Kidney tubule cell (primary cell): ENCODE measurements at places on chromosomes 4 and X.

DNA sequence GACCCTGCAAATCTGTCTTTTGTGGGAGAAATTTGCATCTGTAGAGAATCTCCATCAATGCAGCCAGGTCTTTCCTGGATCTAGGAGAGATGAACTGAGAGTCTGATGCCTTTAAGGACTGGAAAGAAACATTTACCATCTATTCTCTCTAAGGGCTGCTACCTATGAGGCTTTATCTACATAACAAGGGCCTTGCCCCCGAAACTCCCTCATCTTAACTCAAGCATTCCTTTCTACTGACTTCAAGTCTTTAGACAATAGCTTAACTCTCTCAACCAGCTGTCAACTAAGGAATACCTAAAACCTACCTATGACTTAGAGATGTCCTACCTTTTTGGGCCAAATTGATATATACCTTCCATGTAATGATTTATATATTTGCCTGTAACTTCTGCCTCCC lies 32.1 kb downstream of the MAGEB17 start:
- no peak for DNase-seq

DNA sequence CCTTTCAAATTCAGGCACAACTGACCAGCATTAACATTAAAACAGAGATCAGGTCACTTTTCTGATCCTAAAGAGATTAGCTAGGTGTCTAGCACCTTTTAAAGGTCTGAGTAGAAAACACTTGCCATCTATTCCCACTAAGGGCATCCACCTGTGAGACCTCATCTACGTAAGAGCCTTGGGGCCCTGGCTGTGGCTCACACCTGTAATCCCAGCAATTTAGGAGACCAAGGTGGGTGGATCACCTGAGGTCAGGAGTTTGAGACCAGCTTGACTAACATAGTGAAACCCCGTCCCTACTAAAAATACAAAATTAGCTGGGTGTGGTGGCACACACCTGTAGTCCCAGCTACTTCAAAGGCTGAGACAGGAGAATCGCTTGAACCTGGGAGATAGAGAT lies 11.8 kb downstream of the TBC1D9 start:
- no peak for DNase-seq

GRCh38 chrX:95754411-95754810 lies 930.2 kb upstream of the DIAPH2 start:
- no peak for DNase-seq

DNA sequence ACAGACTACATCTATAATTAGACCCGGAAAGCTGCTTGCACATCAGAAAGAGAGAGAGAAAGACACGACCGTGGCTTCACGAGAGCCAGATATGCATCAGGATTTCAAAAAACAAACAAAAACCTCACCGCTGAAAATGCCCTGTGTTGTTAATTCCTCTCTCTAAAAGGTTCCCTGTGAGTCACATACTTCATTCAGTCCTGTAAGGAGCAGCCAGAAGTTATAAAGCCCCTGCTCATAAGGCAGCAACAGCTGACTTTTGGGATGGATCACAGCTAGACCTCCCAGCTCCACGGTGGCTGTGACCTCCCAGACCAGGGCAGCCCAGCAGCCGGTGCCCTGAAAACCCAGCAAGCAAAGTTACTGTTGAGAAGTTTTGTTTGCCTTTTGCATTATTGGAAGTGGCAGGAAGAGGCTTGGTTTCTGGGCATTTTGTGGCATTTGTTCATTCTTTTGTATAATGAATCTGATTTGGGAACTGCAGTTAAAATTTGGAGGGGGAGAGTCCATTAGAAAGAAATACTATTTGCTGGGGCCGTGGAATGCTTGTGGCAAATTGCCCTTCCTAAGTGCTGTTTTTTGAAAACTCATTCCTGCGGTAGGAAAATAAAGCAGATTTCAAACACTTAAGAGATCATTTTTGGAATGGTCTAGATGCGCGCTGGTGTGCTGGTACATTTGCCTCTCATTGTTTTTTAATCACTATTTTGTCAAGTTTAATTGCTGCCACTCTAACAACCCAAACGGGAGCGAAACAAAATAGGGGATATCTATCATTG lies 520.4 kb downstream of the BCOR start:
- no peak for DNase-seq

GRCh38 chr4:4624276-4624897 lies 82.5 kb upstream of the STX18 start:
- DNase-seq = no peak

DNA sequence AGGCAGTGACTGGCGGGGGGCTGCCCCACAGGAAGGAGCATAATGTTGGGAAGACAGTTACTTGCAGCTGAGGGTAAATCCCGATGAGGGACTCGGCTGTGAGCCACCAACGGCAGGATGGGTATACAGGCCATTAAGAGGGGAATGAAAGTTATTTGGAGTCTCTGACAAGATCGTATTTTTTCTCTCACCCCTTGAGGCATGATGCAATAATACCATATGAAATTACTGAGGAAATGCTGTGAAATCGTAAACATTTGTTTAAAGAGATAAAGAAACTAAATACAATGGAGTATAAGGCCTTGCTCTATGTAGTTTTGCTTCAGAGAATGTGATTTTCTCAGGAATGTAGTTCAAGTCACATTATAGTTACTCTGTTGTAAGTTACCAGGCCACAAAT lies 12.7 kb downstream of the IL1RAPL1 start:
- no peak for DNase-seq

GRCh38 chr4:173573286-173573685 lies 43.3 kb upstream of the HAND2 start:
- DNase-seq = no peak

GRCh38 chrX:155179346-155179997 lies 36.8 kb upstream of the VBP1 start:
- DNase-seq = peak; percentile 30

DNA sequence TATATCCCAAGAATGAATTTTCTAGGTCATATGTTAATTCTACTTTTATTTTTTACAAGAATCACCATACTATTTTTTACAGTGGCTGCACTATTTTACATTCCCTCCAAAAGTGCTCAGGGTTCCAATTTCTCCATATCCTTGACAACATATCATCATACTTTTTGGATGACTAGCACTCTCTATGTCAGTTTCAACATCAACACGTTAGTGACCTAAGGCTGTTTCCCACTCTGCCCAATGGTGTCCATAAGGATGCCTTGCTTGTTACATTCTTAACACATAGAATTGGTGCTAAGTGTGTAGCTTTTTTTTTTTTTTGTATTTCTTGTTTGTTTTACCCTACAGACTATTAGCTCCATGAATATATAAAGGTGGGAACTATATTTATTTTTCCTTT lies 175.4 kb downstream of the PCDH10 start:
- no peak for DNase-seq

DNA sequence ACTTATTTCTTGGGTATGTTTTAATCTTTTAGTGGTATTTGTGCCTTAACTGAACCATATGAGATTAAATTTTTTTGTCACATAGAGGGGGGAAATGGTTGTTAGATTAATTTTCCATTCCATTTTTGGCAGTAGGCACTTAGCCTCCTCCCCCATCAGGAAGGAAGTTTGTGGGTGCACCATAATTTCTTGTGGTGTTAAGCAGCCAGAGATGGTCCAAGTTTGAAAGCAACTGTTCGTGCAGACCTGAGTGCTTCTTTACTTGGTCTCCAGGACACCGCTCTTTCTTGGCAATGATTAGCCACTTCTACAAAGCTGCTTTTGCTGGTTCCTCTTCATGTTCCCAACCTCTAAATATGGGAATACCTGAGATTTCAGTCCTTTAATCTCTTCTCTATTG lies 92.7 kb upstream of the RPL34 start:
- DNase-seq = no peak

GRCh38 chr4:165634766-165635165 lies 238.3 kb upstream of the TLL1 start:
- DNase-seq = peak; percentile 3

GRCh38 chr4:139461022-139461628 lies 7.2 kb downstream of the RAB33B start:
- DNase-seq = no peak

- no peak for DNase-seq
Observed at GRCh38 chr4:145493166-145493565, 11.5 kb downstream of the SMAD1 start.

- no peak for DNase-seq
Observed at GRCh38 chrX:18490806-18491555, 65.6 kb downstream of the CDKL5 start.

GRCh38 chr4:15370296-15370695 lies 57.5 kb upstream of the C1QTNF7 start:
- DNase-seq = no peak

DNA sequence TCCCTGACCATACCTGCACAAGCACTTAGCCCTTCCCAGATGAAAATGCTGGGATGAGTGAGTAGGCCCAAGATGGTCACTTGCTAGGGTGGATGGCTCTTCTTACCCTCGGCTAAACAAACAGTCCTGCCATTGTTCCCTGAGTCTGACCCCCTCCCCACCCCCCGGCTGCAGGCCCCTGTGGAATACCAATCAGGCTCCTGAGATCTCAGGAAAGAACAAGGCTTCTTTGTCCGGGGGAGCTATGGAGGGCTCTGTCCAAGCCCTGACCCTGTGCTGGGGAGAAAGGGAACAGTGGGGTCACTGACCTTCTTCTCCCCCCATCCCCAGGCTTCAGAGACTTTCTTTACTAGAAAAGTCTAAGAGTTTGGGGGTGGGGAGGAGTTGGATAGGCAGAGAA lies 6.0 kb downstream of the PLP1 start:
- DNase-seq = no peak

GRCh38 chr4:82706349-82707000 lies 92.1 kb downstream of the SCD5 start:
- DNase-seq = peak; percentile 65

- DNase-seq = peak; percentile 4
Observed at GRCh38 chr4:64079316-64079715, 329.9 kb downstream of the TECRL start.

DNA sequence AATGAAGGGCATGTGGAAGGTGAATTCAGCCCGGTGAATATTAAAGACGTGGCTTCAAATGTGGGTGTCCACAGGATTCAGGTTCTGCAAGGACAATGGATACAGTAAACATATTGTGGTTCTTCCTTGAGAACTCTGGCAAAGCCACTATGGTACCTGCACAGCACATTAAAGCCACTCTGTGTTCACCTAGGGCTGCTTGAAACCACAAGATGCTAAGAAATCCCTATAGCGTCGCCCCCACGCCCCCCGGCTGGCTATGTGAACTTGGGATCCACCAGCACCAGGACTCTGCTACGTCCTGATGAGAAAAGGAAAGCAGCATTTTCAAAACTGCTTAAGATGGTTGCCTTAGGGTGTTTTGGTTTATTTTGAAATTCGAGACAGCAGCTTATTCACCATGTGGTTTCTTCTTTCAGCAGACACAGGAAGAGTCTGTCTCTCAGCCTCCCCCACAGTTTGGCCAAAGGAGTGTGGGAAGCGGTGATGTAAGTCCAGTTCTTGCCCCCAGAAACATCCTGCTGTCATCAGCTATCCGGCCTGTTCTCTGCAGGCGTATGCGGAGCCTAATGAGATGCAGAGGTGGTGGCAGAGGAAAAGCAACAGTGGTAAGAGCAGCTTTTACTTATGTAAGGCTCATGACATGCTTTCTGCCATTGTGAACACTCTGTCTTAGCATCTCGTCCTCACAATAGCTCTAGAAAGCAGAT lies 111.5 kb downstream of the AFAP1 start:
- peak; percentile 82 for DNase-seq

GRCh38 chr4:69584135-69584534 lies 55.3 kb downstream of the UGT2A2 start:
- DNase-seq = no peak

DNA sequence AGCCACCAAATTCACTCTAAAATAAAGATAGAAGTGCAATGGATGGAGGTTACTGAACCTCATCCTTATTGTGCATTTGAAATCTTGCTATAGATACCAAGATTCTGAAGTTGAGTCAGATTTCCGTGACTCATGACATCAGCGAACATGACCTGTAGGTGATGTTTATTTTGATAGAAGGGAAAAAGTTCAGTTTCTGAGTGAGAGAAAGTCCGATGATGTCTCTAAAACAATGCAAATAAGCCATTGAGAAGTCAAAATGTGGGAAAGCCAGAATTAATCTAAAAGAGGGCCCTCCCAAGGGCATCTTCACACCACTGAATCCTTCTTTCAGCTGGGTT lies 20.0 kb downstream of the PHOX2B start:
- DNase-seq = no peak

- DNase-seq = peak; percentile 15
Observed at GRCh38 chrX:9207142-9207541, 173.2 kb upstream of the FAM9B start.

- no peak for DNase-seq
Observed at GRCh38 chr4:3249711-3250437, 915 bp downstream of the MSANTD1 start.

GRCh38 chr4:140331245-140331644 lies 42.2 kb upstream of the SCOC start:
- no peak for DNase-seq

GRCh38 chrX:152905081-152905420 lies 7.2 kb downstream of the ZNF185 start:
- DNase-seq = no peak

DNA sequence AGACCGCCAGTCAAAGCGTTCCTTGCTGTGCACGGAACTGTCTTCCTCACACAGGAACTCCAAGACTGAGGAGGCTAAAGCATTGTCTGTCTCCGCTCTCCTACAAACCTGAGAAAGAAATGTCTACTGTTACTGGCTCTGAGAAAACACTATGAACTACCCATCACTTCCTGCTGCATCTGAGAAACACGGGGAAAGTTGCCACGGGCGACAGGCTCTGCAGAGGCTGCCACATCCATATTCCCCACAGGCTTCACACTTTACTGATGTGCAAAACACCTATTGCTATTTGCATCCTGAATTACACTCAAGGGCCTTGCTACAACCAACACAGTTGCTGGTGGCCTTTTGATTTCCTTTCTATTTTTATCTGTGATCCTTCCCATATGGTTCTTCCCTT lies 59.0 kb downstream of the AFAP1 start:
- no peak for DNase-seq
